ENCODE measurements at places on chromosomes 6 and 20.

DNA sequence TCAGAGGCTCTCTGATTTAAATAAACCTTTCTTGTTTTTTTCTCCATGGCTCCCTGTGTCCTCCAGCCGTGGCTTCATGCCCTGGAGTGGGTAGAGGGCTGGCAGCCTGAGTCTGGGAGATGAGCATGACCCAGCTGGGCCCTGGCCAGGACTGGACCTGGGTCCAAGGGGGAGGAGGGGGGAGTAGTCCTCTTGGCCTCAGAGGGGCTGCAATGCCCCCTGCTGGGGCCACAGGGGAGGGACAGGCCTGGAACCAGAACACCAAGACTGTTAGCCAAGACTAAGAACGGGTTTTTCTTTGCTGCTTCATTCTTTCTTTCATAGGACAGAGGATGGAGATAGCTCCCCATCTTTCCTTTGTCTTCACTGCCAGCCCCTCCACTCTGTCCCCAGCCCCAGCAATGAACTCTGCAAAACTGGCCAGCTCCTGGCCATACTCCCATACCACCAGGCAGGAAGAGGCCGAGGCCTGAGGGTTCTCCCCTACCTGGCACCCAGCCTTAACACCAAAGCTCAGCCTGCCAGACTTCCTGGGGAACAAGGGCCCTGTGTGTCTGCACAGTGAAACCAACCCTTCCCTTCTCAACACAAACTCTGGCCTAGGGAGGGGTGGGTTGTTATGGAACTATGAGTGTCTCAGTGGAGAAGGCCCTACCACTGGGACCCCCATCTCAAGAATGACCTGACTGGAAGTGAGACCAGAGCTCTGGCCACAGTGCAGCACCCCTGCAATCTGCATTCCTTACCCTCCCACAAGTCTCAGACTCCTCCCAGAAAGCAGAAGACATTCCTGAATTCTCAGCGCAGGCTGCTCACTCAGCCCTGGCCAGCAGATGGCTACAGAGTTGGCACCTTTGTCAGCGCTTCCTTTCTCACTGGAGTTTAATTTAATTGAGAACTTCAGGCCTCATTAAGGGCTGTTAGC lies 11.0 kb downstream of the SLC29A1 start:
- no peak for DNase-seq

- no peak for DNase-seq
These were observed 16.9 kb downstream of the CDH22 start for GRCh38 chr20:46291401-46291800.

DNA sequence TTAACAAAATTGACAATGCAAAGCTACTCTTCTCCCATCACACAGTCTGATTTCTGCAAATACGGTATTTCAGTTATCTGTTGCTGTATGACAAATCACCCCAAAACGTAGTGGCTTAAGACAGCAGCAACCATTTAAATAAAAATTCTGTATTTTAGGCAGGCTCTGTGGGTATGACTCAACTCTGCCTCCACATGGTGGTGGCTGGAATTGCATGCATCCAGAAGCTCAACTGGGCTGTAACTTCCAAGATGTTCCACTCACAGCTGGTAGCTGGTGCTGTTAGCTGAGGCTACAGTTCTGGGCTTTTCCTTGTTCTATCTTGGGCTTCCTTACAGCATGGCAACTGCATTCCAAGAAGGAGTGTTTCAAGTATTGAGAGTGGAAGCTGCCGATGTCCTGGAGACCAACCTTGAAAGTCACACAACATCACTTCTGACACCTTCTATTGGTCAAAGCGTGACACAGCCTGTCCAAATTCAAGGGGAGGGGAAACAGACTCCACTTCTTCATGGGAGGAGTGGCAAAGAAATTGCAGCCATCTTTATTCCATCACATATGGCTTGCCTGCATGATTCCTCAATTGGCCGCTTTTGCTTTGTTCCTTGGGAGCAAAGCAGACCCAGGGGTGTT lies 39.7 kb upstream of the TULP1 start:
- DNase-seq, result peak; percentile 15

- DNase-seq, result no peak
These were observed 1.2 kb upstream of the CD24 start for GRCh38 chr6:106975738-106976064.

GRCh38 chr6:83429857-83430610 lies 817 bp downstream of the ME1 start:
- no peak for DNase-seq

- DNase-seq, result no peak
These were observed 219.8 kb upstream of the STXBP5 start for GRCh38 chr6:146984251-146984924.
